ENCODE measurements at places on chromosomes 2 and 18.
A peak's percentile ranks its signal among the peaks of the same experiment; 100 is the strongest.

DNA sequence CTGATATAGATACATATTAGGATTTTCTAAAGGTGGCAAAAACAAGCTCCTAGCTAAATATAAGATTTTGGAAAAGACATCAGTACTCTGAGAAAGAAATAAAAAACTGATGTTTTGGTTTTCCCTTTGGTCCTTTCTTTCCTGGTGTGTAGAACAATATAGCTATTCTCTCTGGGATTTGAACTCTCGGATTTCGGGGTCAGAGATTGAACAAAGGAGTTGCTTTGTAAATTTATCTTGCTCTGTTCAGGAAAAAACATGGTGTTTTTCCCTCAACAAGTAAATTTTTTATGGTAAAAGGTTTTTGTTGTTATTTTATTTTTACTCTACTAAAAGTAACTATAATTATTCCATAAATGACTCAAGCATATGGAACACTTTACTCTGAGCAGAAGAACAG, 889.3 kb downstream of the ERBB4 start:
- DNase-seq, result no peak

- DNase-seq, result no peak
These were observed 16.7 kb downstream of the ZNF638 start for GRCh38 chr2:71348302-71348701.

- no peak for DNase-seq
These were observed 73.7 kb downstream of the CABLES1 start for GRCh38 chr18:23209031-23209430.

DNA sequence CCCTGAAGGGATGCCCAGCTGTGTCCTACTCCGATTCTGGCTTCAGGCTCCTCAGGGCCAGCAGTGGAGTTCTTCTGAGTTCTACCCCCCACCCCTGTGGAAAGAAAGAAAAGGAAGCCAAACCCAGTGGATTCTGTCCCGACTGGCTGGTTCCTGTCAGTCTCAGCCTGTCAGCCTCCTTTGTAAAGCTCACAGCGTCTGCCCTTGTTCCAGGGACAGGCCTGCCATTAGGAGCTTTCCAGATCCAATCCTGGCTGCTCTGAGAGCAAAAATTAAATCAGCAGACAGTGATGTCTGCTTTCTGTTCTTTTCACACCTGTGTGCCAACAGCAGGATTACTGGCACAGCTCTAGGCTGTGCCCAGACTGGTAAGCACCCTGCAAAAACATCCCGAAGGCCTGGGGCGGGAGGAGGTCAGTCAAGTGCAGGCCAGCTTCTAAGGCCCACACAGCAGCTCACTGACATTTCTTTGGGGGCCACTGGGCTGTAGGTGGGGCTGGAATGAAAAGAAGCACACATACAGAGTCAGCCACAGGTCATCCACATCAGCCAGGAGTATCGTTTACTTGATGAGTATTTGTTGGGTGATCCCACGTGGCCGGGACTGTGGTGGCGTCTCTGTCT, 69.1 kb downstream of the EHD3 start:
- DNase-seq, result no peak

GRCh38 chr18:24322584-24323136, 75.0 kb downstream of the OSBPL1A start:
- no peak for DNase-seq

DNA sequence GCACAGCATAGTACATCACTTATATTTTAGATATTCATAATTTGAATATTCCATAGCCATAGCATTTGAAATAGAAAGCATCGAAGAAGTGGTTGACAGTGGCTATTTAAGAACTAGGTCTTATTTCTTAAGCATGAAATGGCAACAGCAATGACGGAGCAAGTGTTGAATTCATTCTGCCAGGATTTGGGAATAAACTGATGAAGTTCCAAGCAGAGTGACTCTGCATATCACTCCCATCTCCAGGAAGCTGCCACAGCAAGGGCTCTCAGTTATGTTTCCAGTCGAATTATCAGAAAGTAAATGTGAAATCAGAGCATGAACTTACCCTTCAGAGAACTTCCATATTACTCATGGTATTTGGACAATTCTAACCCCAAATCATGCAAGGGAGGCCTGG, 208.1 kb downstream of the IKZF2 start:
- no peak for DNase-seq

GRCh38 chr18:48351216-48352050, 57.8 kb downstream of the ZBTB7C start:
- DNase-seq, result no peak

GRCh38 chr2:7728388-7728787, 811.2 kb downstream of the RNF144A start:
- no peak for DNase-seq

DNA sequence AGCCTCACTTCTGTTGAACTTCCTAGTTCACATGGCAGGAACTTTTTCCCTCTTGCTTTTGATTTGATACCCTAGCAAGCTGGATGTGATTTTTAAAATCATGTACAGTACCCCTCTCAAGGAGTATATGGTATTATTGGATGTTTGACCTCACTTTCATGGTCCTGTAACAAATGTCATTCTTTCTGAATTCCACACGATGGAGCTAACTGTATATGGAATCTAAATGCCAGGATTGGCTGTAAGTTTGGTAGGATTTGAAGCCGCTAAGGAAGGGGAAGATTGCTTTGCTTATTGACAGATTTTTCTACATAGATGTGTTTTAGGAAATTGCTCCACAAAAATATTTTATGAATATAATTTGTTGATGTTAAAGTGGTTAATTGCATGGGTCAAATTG, 18.3 kb downstream of the MAIP1 start:
- no peak for DNase-seq

GRCh38 chr18:35322486-35323458, 21.4 kb downstream of the ZNF24 start:
- no peak for DNase-seq

DNA sequence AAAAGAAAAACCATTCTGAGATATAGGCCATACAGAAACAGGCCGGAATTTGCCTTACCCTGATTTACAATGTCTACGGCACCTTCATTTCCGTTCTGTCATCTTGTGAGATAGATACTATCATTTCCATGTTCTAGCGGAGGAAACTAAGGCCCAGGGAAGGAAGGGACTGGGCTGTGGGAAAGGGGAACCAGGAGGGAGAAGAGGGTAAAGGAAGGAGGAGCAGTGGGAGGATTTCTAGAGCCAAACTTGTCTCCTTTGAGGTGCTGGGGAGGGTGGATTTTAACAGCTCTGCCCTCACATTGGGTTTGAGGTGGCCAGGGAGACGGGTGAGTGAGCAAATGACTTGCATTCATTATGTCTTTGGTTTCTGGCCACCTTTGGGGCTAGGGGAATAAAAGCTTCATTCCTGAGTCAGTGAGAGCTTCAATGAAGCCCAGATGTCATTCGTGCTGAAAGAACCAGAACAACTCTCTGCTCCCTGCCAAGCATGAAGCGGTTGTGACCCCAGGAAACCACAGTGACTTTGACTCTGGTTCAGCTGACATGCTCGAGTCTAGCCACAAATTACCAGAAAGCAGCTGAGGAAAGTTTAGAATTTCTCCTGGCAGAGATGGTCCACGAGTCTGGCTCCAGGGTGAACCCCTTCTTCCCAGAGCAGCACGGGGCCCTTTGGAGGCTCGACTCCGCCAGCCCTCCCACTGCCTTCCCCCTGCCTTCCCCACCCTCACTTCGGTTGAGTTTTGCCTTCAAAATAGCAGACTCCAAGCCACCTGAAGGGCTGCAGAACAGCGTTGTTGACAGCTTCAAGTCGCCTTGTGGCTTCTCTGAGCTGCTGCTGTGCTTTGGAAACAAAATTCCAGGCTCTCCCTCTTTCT, 3.8 kb downstream of the ACTG2 start:
- peak; percentile 68 for DNase-seq

DNA sequence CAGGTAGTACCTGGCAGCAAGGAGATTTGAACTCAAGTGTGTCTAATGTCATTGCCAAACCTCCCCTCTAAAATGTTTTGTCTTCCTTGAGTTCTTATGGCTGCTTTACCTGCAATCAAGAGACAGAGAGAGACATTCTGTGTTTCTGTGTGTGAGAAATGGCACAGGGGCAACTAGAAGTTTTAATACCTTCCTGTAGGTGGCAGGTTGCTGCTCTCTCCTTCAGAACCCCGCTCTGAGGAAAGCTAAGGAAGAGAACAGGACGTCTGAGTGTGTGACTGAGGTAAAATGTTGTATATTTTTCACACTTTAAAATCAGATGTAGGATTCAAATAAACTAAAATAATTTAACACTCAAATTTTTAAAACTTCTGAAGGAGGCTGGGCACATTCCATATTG, 19.2 kb downstream of the DTNA start:
- DNase-seq, result no peak

DNA sequence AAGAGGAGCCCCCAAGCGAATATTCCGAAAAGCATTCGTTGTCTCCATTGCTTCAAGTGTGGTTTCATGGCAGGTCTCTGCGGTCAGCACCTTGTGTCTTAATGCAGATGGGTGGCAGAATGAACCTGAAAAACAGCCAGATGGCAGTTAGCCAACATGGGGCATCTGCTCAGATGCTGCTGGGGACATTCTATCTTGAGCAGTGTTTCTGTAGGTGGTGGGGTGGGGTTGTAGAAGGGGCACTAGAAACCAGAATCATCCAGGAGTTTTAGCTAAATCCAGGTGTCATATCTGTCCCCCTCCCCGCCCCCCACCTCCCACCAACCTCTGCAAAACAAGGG, 42.1 kb downstream of the ST6GAL2 start:
- DNase-seq, result no peak

- DNase-seq, result no peak
These were observed 21.9 kb downstream of the CASP10 start for GRCh38 chr2:201204655-201205514.

DNA sequence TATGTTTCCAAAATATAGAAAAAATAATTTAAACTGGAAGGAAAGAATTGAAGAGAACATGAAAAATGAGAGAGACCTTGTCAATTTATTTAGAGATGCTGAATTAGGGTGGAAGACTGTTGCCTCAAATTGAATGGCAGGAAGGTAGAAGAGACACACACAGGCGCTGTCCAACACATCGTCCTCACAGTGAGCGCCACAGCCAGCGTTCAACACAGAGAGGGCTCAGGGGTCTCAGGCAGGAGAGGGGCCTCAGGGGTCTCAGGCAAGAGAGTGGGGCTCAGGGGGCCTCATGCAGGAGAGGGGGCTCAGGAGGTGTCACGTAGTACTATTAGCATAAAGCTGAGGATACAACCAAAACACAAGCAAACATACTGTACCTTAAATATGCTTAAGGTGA, 65.7 kb downstream of the TMEM18 start:
- DNase-seq, result no peak

GRCh38 chr2:52475590-52475989, 1292.0 kb upstream of the CHAC2 start:
- no peak for DNase-seq

DNA sequence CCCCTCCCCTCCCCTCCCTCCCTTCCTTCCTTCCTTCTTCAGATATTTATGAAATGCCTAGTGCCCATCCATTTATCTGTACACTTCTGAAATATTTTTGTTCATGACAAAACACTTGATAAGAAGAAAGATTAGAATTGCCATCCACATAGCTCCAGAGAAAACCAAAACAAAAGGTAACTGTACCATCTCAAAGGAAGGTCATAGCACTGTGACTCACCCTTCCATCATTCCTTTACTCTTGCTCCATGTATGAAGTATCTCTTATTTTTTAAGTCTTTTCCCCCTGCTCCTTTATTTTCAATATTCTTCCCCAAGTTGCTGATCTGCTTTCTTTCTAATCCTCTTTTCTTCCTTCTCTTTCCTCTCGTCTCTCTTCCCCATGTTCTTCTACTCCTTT, 9.9 kb downstream of the CNTNAP5 start:
- DNase-seq, result no peak

- no peak for DNase-seq
These were observed 1696.3 kb upstream of the TMEFF2 start for GRCh38 chr2:193891023-193891422.

- no peak for DNase-seq
These were observed 48.0 kb downstream of the KCNIP3 start for GRCh38 chr2:95345081-95345562.
